ENCODE measurements at places on chromosomes 2 and 18.

DNA sequence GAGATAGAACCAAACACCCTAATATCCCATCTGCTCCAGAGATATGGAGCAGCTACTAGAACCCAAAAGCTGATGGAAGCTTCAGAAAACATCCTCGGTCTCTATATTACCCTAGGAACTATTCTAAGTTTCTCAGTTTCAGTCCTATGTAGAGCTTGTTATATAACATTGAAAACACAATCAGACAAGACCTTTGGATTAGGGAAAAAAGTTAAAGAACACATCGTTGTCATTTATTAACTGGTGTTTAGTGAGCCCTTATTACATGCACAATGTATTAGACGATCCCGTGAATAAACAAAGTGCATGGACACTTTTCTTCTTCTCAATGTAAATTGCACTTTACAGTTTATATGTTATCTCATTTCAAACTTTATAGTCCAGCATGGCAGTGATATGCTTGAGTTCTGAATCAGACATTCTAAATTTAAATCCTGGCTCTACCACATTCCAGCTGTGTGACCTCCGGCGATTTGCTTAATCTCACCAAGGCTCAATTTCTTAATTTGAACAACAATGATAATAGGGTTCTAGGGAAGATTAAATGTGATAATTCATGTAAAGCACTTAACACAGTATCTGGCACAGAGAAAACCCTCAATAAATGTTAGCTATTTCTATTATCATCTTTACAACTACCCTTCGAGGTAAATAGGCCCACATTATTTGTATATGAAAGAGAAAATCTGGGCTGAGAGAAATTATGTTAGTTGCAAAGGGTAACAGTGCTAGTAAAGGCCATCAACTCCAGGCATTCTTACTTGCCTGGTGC is 83.6 kb upstream of the PIK3C3 start:
- no peak for DNase-seq

- DNase-seq = no peak
Observed at GRCh38 chr2:104562537-104562936, 291.4 kb upstream of the POU3F3 start.

DNA sequence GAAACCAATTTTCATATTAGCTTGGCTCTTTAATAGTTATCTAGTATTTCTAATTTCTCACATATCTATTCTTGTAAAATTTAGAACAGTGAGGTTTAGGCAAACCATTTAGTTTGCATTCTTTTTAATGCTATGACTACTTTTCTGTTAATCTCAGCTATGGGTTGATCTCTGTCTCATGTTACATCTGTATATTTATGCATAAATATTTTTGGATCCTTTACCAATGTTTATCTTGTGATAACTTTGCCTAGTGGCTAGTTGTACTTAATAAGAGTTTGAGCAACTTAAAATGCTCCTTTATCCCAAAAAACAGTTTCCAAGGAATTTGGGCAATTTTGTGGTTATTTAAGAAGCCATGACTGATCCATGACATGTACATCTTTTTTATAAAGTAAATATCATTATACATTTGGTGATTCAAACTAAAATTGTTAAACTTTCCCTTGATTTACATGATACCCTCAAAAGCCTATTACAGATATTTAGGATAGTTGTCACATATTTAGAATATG is 86.3 kb downstream of the R3HDM1 start:
- no peak for DNase-seq

GRCh38 chr2:212173756-212174510 is 364.7 kb downstream of the ERBB4 start:
- DNase-seq = no peak

DNA sequence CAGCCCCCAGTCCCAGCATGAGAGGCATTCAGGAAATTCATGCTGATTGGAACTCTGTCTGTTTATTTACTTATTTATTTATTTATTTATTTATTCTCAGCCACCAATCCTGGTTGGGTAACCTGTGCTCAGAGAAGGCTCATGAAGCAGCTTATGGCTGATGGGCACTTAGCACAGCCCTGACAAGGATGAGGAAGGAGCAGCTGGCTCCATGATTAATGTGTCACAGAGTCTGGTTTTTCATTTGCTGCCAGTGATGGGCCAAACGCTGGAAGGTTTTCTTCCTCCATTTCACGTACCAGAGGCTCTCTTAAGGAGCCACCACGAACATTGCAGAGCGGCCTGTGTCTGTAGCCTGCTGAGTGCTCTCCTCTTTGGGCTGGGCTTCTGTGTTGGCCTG is 28.3 kb upstream of the KCNS3 start:
- no peak for DNase-seq

DNA sequence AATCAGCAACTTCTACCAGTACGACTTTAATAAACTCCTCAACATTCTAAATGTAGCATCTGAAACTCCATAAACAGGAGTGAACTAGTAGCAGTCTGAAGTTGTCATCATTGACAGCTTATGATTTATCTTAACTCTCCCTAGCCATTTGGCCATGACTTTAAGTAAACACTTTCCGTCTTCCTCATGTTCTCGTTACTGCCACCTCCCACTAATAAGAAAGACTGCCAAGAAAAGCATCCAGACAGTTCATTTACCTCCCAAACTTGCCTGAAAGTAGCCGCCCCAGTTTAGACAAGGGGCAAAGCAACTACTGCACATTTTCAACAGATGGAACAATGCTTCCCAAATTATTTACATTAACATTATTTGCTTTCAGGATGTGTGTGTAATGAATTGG is 287.5 kb downstream of the OSR1 start:
- DNase-seq = no peak

GRCh38 chr18:75116165-75116564 is 92.8 kb downstream of the PTGR3 start:
- no peak for DNase-seq

DNA sequence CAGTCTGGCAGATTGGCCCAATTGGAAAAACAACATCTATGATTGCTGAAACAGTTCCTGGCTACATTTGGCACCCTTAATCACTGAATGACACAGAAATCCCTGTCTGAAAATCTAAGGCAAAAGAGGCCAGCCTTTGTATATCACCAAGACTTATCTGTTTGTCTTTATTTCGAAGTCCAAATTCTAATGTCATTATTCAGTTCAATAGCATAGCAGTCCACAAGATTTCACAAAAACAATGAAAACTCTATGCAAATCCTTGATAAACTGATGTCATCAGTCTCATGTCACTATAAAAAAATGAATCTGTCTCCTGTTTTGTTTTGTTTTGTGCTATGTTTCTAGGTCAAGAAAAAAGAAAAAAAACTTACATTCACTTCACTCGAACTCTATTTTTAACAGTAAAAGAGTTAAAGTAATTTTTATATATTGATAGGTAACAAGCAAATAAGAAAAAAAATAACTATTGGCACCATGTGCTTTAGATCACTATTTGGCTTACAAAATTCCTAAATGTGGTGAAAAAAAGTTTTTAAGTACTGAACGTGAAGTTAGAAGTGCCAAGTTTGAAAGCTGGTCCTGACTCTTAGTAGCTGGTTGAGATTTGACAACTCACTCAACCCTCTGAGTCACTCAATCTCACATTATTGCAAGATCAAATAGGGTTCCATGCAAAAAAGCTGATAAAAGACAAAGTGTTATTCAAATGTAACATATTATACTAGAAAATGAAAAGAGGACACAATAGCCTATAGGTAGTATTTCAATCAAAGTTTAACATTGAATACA is 359.3 kb downstream of the IRS1 start:
- DNase-seq = peak; percentile 2

DNA sequence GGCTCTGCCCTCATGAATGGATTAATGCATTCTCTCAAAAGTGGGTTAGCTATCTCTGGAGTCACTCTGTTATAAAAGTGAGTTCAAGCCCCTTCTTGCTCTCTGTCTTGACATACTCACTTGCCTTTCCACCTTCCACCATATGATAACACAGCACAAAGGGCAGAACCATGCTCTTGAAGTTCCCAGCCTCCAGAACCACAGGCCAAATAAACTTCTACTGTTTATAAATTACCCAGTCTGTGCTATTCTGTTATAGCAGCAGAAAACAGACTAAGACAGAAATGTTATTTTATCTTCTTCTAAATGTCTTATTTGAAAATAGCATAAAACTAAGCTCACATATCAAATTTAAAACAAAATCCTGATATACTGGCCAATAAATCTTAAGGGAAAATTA is 15.0 kb downstream of the RAB1A start:
- no peak for DNase-seq

GRCh38 chr18:69138088-69138487 is 262.6 kb upstream of the DOK6 start:
- DNase-seq = no peak

DNA sequence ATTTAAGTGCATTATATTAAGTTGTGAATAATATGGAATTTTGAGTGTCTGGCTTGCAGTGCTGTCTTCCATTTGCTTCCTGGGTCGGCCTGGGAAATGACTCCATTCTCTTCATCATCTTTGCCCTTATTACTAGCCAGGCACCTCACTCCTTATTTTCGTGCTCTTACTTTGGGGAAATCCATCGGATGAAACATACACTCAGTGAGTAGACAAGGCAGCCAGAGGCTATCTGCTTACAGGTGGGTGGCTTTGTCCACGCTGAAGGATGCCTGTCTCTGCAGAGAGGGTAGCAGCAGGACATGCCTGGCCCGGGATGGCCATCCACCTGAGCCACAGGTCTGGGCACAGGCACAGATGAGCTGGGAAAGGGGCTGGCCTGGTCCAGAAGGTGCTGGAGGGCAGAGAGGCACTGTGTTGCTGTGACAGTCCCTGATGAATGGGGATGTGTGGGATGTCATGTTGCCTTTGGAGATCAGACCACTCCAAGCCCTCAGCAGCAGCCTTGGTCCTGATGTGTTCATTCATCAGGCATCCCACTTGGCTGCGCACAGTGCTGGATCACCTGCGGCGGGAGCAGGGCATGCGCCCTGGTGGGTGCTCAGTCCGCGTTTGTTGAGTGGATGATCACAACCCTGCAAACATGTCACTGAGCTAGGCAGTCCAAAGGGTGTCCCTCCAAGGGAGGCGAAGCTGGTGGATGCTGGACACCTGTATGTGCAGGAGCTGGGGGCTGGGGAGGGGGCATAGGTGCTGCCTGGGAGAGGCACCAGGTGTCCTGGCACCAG is 236.0 kb downstream of the LDLRAD4 start:
- no peak for DNase-seq

DNA sequence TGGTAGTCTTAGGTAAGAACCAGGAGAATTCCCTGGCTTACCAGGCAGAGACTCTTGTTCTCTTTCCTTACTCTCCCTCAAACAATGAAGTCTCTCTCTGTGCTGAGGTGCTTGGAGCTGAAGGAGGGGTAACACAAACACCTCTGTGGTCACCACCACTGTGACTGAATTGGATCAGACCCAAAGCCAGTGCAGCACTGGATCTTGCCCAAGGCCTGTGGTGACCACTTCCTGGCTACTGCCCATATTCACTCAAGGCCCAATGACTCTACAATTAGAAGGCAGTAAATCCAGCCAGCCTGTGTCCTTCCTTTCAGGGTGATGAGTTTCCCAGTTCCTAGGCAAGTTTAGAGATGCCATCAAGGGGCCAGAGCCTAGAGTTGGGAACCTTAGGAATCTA is 706.8 kb downstream of the SLC4A3 start:
- DNase-seq = no peak

DNA sequence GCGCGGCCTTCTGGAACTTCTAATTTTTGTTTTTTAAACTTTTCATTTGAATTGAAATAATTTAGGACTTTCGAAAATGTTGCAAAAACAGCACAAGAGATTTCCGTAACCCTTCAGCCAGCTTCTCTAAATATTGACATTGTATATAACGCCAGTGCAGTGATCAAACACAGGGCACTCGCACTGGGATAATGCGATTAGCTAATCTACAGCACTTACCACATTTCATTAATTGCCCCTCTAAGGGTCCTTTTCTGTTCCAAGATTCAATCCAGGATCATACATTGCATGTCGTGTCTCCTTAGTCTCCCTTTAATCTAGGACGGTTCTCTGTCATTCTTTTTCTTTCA is 343 bp upstream of the CD302 start:
- DNase-seq = no peak

DNA sequence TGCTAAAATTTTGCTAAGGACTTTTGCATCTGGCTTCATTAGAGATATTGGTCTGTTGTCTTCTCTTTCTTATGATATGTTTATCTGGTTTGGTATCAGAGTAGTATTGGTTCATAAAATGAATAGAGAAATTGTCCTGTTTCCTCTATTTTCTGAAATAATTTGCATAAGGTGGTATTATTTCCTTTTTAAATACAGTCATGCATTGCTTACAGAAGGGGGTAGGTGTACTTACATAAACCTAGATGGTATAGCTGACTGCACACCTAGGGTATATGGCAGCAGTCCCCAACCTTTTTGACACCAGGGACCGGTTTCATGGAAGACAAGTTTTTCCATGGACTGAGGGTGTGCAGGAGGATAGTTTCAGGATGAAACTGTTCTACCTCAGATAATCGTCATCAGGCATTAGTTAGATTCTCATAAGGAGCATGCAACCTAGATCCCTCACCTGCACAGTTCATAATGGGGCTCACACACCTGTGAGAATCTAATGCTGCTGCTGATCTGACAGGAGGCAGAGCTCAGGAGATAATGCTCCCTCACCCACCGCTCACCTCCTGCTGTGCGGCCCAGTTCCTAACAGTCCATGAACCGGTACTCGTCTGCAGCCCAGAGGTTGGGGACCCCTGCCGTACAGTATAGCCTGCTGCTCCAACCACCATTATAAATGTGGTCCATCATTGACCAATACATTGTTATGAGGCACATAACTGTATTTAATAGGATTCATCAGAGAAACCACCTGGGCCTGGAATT is 189.2 kb downstream of the FAM210A start:
- no peak for DNase-seq

GRCh38 chr2:30994227-30995056 is 143.8 kb downstream of the GALNT14 start:
- no peak for DNase-seq

- no peak for DNase-seq
Observed at GRCh38 chr2:139354518-139354917, 574.3 kb upstream of the NXPH2 start.

GRCh38 chr2:44167311-44167907 is 1.3 kb upstream of the PPM1B start:
- DNase-seq = no peak

DNA sequence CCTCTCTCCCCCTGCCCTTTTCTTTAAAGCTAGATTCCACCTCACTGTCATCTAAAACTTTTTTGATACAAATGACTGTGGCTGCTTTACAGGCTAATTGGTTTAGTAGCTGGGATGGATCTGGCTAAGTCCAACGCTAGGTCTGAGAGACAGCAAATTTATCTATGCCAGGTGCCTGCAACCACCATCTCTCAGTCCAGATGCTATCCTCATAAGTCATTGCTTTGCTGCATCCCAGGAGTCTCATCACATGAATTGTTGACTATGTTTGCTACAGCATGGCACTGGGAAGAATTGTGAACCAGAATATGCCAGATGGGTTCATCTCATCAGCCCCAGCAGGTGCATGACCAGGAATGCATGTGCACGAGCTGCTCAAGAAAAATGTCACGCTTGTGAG is 100.0 kb upstream of the PID1 start:
- DNase-seq = no peak

DNA sequence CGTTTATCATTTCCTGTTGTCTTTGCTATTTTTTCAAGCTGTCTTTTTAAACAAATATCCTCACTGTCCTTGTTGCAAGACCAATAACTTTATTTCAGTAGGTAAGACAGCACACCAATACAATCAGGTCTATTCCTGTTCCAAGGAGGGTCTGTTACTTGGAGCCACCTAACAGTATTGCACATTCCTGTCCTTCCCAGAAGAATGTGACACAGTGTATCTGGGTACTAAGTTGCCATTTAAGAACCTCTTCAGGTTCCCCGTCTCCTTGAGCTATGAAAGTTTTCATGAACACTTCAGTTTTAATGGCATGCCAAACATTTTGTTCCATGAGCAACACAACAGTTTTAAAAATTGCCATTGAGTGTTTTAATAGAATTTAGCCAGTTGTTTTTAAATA is 138.9 kb upstream of the CAVIN2 start:
- no peak for DNase-seq

All from NCI-H446 (cell line).